HuH-7.5 (cell line): ENCODE measurements at places on chromosomes 5 and 9.

DNA sequence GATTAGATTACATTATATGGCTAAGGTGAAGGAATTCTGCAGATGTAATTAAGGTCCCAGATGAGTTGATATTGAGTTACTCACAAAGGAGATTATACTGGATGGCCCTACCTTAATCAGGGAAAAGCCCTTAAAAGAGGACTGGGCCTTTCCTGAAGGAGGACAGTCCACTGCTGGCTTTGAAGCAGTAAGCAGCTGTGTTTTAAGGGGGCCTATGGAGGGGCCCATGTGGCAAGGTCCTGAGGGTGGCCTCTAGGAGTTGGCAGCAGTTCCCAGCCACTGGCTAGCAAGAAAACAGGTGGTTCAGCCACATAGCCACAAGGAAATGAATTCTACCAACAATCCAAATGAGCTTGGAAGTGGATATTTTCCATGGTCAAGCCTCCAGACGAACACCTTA is 36.4 kb upstream of the GDNF start:
- DNase-seq = no peak

- DNase-seq = no peak
Observed at GRCh38 chr5:157598350-157598936, 22.9 kb upstream of the ADAM19 start.

DNA sequence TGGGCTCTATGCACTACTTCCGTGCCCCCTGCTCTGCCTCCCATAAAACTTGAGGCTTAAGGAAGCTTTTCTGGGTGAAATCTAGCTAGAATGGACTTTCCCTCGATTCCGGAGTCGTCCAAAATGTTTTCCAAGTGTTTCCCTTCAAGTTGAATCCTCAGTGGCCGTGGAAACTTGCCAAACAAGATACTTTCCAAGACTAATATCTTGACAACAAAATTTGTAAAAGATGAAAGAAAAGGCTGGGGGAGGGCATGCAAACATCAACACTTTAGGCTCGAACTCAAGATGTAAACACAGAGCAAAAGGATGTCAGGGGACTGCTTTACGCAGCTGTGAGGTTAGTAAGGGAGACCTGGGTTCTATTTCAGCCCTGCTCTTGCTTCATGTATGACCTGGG is 482.8 kb upstream of the KLF4 start:
- no peak for DNase-seq

DNA sequence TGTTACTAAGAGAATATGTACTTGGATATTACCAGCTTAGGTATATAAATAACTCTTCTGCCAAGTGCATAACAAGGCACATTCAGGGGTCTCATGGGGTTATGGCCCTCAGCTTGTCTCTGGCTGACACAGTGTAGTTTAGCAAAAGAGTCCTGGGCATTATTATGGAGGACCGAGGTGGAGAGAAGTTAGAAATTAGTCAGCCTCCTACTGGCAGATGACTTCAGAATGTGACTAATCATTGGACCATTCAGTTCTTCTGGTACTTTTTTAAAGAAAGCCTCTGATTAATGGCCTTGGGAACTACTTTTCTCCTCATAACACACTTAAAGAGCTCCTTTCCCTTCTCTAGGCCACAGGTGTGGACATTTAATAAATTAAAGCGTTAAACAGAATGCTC is 178.9 kb downstream of the SH3GL2 start:
- DNase-seq = no peak

- DNase-seq = no peak
Observed at GRCh38 chr5:100900142-100900795, 2.8 kb downstream of the ST8SIA4 start.

- DNase-seq = no peak
Observed at GRCh38 chr5:160188141-160189015, 40.9 kb upstream of the FABP6 start.

- no peak for DNase-seq
Observed at GRCh38 chr5:44943647-44944046, 134.9 kb downstream of the MRPS30 start.

- DNase-seq = no peak
Observed at GRCh38 chr9:19371942-19372341, 8.1 kb downstream of the RPS6 start.

GRCh38 chr5:43425983-43426382 is 13.8 kb upstream of the CCL28 start:
- DNase-seq = no peak

- DNase-seq = no peak
Observed at GRCh38 chr5:33999978-34000377, 7.9 kb downstream of the AMACR start.

GRCh38 chr5:178376921-178377582 is 144.4 kb upstream of the PHYKPL start:
- DNase-seq = no peak

- DNase-seq = no peak
Observed at GRCh38 chr9:113600023-113600823, 136.7 kb downstream of the RGS3 start.

- DNase-seq = no peak
Observed at GRCh38 chr9:34869390-34869789, 88.7 kb upstream of the PHF24 start.

GRCh38 chr9:13755551-13755950 is 476.1 kb upstream of the MPDZ start:
- DNase-seq = no peak

DNA sequence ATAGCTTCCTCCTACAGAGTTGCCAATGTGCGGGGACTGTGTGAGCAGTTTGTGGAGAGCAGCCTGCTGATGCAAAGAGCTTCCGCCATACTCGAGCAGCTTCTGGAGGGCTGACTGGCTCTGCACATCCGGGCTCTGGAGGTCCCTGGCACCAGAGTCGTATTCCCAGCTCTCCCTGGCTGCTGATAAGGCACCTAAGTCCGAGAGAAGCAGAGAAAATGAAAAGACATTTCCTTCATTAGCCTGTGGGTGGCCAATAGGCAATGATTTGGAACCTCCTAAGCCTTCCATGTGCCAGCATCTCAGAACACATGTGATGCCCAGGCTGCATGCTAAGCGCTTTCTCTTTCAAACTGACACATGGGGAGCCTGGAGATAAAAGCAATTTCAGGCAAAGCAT is 94.3 kb downstream of the TSSK1B start:
- DNase-seq = no peak

- DNase-seq = no peak
Observed at GRCh38 chr5:178464431-178465048, 125.7 kb downstream of the COL23A1 start.

- peak; percentile 46 for DNase-seq
Observed at GRCh38 chr9:36102742-36103495, 33.6 kb upstream of the GLIPR2 start.

GRCh38 chr9:83986765-83987401 is 6.3 kb downstream of the RMI1 start:
- DNase-seq = no peak

GRCh38 chr5:98106116-98107031 is 667.1 kb upstream of the RGMB start:
- no peak for DNase-seq

DNA sequence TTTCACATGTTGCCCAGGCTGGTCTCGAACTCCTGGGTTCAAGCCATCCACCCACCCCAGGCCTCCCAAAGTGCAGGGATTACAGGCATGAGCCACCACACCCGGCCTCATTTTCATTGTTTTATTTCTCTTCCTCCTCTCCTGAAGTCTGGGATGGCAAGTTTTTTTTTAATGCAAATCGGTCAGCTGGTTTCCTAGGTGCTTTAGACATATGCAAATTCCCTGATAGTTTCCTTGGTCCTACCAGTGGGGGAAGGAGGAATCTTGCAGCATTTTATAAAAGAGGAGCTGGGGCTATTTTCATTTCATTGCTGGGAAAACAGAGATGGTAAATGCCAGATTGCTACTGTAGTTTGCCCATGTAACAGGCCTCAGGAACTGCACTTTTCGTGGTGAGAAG is 179.4 kb downstream of the ACTL7B start:
- no peak for DNase-seq

DNA sequence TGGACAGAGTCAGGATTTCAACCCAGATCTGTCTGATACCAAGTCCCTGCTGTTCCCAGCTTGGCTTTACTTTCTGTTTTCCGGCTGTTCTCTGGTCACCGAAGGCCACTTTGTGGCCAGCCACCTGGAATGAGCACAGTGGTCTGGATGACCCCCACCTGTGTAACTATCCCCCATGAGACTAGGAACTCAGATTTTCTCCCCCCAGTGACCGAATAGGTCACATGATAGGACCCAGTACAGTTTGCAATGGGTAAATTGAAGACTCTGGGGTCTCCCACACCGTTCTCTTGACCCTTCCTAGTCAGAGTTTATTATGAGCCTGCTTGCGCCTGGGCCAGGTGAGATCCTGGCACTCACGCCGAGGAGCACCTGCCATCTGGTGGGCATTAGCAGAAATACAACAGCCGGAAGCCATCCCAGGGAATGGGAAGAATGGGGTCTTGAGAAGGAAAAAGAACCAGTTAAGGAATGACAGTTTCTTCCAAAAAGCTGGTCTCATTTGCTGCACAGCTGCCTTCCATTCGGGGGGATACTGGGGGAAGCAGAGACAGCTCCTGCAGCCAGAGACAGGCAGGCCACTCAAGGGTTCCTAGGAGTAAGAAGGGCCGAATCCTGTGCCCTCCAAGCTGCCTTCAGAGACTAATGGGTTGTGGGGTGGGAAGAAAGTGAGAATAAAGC is 7.1 kb downstream of the PHYHD1 start:
- peak; percentile 84 for DNase-seq

DNA sequence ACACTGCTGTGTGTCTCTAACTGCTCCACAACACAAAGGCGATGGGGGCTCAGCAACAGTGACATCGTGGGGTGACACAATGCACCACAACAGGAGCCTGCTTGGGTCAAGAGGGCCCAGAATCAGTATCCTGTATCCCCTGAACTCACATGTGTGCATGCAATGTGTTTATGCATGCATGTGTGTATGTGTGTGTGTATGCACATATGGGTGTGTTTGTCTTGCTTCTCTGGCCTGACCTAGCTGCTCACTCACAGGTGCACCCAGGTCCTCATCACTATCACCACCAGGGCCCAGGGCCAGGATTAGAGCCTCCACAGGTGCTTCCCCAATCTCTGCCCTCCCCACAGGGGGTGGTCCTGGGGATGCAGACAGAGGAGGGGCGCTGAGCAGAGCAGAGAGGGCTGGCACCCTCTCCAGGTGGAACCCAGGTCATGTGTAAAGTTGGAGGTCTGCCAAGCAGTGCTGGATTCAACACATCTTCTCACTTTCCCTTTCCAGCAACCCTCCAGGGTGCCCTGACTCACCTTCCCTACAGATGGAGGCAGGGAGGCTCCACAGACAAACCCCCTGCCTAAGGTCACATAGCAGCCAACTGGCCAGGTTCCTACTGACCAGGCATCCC is 18.1 kb upstream of the ZNF484 start:
- DNase-seq = no peak

DNA sequence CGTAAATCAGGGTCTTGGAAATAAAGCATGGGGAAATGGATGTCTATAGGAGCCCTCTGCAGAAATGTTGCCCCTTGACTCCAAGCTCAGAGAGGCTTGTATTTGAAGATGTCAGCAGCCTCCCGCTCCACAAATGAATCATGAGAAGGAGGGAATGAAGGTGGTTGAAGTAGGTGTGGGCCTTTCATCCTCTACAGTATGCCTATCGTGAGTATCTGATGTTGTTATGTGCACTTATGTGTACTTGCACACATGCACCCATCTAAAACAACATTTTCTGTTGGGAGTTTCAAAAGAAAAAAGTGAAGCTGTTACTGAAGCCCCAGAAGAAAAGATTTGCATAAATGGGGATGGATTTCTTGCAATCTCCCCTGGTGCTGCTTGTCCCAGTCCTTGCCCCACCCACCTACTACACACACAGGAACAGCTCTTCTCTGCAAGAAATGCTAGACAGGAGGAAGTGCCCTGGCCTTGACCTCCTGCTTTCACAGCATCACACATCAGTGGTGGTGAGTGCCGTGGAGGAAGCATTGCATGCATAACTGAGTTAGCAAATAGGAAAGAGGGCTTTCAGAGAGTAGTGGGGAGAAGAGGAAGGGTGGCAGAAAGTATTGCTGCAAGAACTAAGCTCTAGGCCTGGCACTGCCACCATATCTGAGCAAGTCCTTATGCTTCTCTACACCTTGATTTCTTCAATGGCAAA is 156.1 kb downstream of the SNX18 start:
- DNase-seq = no peak

DNA sequence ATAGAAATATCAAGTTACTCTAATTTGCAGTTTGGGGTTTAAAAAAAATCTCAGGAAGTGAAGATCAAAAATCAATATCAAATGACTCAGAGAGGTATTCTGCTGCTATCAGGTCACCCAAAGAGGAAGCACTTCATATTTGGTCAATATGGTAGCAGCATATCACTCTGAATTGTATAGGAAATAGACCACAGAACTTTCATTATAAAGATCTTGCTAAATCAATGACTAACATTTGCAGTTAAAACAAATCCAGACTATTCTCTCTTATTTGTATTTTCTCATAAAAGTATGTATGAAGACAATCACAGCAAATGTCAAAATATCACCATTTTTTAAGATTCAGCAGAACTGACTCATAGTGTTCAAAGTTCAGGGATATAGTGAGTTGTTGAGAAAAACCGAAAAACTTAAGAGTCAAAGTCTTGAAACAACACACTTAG is 105.8 kb upstream of the PCSK1 start:
- no peak for DNase-seq

DNA sequence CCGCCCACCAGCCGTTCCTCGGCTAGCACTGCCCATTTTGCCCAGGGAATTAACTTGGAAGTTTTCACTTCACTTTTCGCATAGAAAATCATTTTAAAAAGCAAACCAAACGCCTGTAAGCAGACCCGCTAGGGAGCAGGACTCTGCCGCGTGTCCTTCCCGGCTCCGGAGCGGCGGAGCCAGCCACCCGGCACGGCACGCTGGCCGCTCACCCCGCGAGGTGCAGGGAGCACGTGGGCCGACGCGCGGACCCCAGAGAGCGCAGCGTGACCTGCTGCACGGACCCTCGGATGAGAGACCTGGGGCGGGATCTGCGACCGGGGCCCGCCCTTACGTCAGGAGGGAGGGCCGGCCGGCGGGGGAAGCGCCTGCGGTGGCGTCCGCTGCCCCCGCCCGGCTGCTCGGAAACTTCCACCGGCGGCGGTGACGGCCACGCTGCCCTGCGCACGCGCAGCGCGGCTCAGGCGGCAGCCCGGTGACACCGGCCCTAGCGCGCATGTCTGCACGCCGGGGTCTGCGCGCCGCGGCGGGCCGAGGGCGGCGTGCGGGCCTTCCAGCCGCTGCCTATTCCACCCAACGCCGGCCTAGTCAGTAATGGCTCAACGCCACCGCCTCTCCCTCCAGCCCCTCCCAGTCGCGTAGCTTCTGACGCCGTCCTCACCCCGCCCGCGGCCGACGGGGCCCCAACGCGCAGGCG is 507 bp upstream of the TENT4A start:
- no peak for DNase-seq
